Colonic mucosa (tissue), 4 donors: ENCODE measurements at places on chromosomes 2 and 18.

GRCh38 chr2:71108091-71108490 lies 21.9 kb downstream of the MCEE start:
- DNase-seq: no peak
- no peaks in the 10 kb centered on the region for H3K27me3 ChIP-seq
- H3K4me1 ChIP-seq: no peaks in the 10 kb centered on the region
- no peaks in the 10 kb centered on the region for H3K36me3 ChIP-seq

DNA sequence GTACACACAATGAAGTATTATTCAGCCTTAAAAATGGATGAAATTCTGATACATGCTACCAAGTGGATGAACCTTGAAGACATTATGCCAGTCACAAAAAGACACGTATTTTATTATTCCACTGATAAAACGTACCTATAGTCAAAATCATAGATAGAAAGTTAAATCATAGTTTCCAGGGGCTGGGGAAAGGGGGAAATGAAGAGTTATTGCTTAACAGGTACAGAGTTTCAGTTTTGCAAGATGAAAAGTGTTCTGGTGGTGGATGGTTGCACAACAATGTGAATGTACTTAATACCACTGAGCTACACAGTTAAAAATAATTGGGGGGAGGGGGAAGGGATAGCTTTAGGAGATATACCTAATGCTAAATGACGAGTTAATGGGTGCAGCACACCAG lies 279.0 kb upstream of the STON1 start:
- H3K36me3 ChIP-seq: no peaks in the 10 kb centered on the region
- H3K4me3 ChIP-seq: no peak overlapping the region
- no peak for DNase-seq
- H3K27ac ChIP-seq: no peak overlapping the region
- no peaks in the 10 kb centered on the region for H3K4me1 ChIP-seq
- no peaks in the 10 kb centered on the region for H3K27me3 ChIP-seq

GRCh38 chr2:44952143-44952805 lies 10.8 kb downstream of the SIX3 start:
- peaks cover 55% of the 10 kb centered on the region for H3K27me3 ChIP-seq
- no peak for DNase-seq
- peaks cover 15% of the 10 kb centered on the region for H3K4me1 ChIP-seq
- H3K4me3 ChIP-seq: peak overlapping the region; percentile 28
- no peak overlapping the region for H3K27ac ChIP-seq

DNA sequence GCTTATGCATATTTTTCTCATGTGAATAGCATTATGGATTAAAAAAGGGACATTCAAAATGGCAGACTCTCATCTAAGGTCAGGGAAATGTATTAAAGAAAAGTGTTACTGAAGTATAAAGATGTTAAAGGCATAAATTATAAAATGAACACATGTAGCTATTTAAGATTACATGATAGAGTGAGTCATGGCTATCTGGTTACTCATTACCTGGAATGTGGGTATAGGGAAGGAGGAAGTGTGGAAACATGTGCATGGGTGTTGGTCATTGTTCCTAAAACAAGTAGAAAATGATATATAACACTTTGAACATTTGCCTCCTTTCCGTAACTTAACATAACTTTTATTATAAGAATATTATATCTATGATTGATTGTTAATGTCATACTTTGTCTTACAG lies 66.4 kb downstream of the MYO1B start:
- peak overlapping the region; percentile 58 for H3K27ac ChIP-seq
- H3K27me3 ChIP-seq: no peaks in the 10 kb centered on the region
- peak; percentile 49 for DNase-seq
- H3K36me3 ChIP-seq: no peaks in the 10 kb centered on the region
- no peaks in the 10 kb centered on the region for H3K4me1 ChIP-seq
- no peak overlapping the region for H3K4me3 ChIP-seq

- H3K27me3 ChIP-seq: no peaks in the 10 kb centered on the region
- H3K36me3 ChIP-seq: peaks cover 12% of the 10 kb centered on the region
- H3K4me1 ChIP-seq: peaks cover 4% of the 10 kb centered on the region
- H3K4me3 ChIP-seq: no peak overlapping the region
Observed at GRCh38 chr2:112077814-112078213, 22.7 kb downstream of the TMEM87B start.

DNA sequence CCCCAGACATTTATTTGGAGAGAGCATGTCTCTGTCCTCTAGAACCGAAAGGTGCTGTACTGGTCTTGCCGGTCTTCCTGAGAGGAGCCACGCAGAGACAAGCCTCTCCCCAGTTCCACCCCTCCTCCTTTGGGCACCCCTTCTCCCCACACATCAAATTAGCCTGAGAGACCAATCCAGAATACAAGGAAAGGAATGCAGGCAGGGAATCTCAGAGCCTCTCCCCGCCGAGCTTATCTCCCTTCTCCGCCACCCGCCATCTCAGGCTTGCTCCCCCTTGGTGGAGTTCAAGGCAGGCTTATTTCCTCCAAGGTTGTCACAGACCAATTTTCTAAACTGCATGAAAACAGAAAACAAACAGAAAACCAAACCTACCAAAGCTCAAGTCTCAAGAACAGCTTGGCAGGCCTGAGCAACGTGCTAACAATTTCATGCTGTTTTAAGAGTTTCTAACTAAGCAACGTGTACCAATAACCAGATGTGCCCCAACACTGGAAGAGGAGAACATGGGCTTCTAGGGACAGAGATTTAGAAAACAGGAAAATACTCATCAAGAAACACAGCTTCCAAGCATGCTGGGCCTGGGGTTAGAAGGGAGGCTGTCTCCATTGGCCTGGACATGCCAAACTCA lies 124.5 kb upstream of the PKDCC start:
- no peak for DNase-seq
- no peak overlapping the region for H3K4me3 ChIP-seq
- no peak overlapping the region for H3K27ac ChIP-seq
- no peaks in the 10 kb centered on the region for H3K4me1 ChIP-seq
- no peaks in the 10 kb centered on the region for H3K27me3 ChIP-seq

GRCh38 chr2:240452462-240453256 lies 17.2 kb downstream of the GPC1 start:
- H3K4me3 ChIP-seq: peak overlapping the region; percentile 47
- H3K27me3 ChIP-seq: peaks cover 39% of the 10 kb centered on the region
- H3K4me1 ChIP-seq: peaks cover 4% of the 10 kb centered on the region
- no peak overlapping the region for H3K27ac ChIP-seq
- peak; percentile 71 for DNase-seq

GRCh38 chr2:64179582-64180321 lies 35.5 kb upstream of the PELI1 start:
- no peaks in the 10 kb centered on the region for H3K27me3 ChIP-seq
- no peak for DNase-seq
- no peaks in the 10 kb centered on the region for H3K4me1 ChIP-seq
- no peaks in the 10 kb centered on the region for H3K36me3 ChIP-seq
- no peak overlapping the region for H3K27ac ChIP-seq

DNA sequence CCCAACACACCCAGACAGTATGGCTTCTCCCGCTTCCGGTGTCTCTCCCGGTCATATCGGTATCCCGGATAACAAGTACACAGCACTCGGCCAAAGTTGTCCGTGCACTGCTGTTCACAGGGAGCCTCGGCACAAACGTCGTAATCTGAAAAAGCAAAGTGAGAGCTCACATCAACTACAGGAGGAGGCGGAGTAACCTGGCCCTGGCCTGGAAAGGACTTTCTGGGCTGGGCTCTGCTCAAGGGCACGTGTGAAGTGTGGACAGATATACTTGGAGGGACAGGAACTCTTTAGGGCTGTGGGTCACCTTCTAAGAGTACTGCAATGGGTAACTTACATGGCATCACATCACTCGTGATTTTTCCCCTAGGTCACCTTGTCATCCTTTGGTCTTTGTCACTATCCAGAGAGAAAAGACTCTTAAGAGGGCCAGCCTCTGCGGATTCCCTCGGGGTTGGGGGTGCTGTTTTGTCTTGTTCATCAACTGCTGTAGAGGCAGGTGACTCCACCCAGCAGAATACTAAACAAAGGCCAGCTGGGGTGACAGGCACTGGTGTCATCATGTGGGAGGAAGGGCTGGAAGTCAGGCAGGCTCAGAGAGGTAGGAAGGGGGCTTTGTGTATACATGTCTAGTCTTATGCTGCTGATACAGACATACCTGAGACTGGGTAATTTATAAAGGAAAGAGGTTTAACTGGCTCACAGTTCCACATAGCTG lies 110.6 kb upstream of the LMAN1 start:
- DNase-seq: no peak
- no peaks in the 10 kb centered on the region for H3K27me3 ChIP-seq
- no peaks in the 10 kb centered on the region for H3K4me1 ChIP-seq

DNA sequence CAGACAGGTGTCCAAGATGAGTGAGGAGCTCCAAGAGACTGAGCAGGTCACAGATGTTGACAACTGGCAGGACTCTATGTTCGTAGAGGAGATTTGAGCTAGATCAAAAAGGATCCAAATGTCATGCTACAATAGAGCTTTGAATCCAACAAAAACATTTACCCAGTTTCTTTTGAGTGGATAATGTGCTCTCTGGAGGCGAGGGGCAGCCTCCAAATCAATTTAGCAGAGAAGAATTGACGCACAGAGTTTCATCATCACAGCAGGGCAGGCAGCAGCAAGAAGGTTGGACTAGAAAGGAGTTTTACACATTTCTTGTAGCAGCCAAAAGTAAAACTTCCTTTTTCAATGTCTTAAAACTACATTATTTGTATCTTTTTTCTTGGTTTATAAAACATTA lies 653.0 kb downstream of the RNF144A start:
- no peaks in the 10 kb centered on the region for H3K4me1 ChIP-seq
- no peaks in the 10 kb centered on the region for H3K27me3 ChIP-seq
- no peak overlapping the region for H3K4me3 ChIP-seq
- H3K36me3 ChIP-seq: no peaks in the 10 kb centered on the region
- H3K27ac ChIP-seq: no peak overlapping the region

DNA sequence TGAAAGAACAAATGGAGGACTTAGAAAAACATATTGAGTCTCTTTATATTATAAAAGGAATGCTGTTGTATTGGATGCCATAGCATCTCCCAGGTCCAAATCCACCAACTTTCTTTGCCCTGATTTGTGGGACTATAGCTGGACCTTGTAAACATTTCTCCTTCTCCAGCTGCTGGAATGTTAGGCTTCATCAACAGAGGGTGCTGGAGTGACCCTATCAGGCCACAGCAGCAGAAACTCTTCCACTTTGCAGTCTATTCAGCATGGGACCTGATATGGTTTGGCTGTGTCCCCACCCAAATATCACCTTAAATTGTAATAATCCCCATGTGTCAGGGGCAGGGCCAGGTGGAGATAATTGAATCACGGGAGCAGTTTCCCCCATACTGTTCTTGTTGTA lies 138.4 kb upstream of the ARL4C start:
- no peak for DNase-seq
- no peaks in the 10 kb centered on the region for H3K27me3 ChIP-seq
- no peaks in the 10 kb centered on the region for H3K36me3 ChIP-seq
- H3K4me3 ChIP-seq: no peak overlapping the region

DNA sequence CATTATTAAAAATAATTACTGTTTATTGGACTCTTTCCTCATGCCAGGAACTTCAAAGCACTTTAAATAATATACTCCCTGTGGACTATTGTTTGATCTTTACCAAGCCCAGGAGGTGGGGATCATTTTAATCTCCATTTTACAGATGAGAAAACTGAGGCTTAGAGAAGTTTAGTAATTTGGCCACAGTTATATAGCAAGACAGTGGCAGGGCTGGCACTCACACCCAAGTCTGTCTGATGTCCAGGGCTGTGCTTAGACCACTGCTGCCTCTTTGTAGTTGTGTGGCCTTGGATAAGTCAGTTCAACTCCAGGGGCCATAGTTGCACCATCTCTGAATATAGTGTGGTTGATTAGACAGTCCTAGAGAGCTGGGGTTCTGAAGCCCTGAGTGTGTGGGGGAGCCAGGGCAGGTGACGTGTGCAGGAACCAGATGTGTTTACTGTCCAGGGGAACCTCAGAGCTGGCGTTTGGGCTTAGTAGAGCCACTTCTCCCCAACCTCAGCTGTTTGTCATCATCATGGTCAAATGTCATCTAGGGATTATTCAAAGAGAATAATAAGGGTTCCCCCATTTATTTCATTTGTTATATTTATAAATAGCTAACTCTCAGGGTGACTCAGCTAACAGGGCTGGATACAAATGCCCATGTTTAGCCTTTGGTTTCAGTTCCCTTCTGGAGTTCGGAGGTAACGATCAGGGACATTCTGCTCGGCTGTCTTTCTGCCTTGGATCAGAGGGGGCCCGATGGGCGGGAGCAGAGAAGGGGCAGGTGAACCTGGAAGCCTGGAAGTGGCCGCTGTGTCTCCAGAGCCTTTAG lies 68.0 kb downstream of the BOLA3 start:
- DNase-seq: no peak
- no peak overlapping the region for H3K4me3 ChIP-seq
- no peaks in the 10 kb centered on the region for H3K27me3 ChIP-seq

DNA sequence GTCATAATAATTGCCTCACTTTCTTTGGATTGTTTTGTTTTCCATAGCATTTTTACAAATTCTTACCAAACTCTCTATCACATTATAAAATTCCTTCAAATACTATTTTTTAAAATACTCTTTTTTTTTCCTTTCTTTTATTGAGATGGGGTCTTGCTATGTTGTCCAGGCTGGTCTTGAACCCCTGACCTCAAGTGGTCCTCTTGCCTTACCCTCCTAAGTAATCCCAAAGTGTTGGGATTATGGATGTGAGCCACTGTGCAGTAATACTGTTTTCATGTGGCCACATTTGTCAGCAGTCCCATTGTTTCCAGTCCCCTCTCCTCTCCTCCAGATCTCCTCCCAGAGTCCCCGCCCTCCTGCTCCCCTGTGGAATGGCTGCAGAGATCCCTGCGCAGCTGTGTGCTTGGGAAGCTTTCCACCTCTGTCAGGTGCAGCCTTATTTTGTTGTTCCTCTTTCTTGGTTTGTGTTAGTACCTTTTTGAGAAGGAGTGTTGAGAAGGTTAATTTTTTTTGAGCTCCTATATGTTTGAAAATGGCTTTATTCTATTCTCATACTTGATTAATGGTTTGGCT lies 227.3 kb downstream of the LOXHD1 start:
- H3K4me3 ChIP-seq: no peak overlapping the region
- no peak for DNase-seq
- H3K4me1 ChIP-seq: no peaks in the 10 kb centered on the region
- H3K36me3 ChIP-seq: no peaks in the 10 kb centered on the region

DNA sequence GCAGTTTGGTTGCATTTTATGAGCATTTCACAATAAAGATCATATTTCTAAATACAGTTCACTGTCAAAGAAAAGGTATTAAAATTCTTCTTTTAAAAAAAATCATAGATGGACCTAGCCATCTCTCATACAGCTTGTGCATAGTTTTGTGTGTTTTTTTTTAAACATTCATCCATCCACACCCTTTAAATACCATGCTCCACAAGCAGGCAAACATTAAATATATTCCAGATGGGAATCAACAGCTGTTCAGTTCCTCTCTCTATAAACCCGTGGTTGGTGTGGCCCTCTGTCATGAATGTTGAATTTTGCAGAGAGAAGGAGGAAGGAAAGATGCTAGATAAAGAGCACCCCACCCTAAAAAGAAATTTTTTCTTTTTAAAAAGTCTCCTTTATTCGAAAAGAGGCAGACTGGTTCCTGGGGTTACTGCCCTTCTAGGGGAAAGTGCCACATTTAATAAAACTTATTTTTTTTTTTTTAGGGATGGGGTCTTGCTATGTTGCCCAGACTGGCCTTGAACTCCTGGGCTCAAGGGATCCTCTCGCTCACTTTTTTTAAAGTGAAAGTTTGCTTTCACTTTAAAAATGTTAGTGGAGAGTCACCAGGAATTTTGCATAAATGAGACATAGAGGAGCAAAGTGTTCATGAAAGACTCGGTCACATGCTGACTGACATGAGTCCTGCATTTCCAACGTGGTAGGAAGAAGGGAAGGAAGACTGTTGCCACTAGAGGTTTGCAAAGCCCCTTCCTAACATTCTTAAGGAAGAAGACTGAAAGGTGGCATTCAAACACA lies 73.9 kb upstream of the LMAN1 start:
- no peak overlapping the region for H3K4me3 ChIP-seq
- no peak overlapping the region for H3K27ac ChIP-seq
- H3K36me3 ChIP-seq: no peaks in the 10 kb centered on the region
- DNase-seq: no peak
- no peaks in the 10 kb centered on the region for H3K4me1 ChIP-seq
- no peaks in the 10 kb centered on the region for H3K27me3 ChIP-seq
